GM06990 (cell line): ENCODE measurements at places on chromosomes 4 and X.

GRCh38 chrX:11588097-11588496 lies 77.6 kb downstream of the ARHGAP6 start:
- no peak for DNase-seq

- DNase-seq = no peak
Measured at GRCh38 chr4:154329939-154330338, 161.7 kb downstream of the DCHS2 start.

DNA sequence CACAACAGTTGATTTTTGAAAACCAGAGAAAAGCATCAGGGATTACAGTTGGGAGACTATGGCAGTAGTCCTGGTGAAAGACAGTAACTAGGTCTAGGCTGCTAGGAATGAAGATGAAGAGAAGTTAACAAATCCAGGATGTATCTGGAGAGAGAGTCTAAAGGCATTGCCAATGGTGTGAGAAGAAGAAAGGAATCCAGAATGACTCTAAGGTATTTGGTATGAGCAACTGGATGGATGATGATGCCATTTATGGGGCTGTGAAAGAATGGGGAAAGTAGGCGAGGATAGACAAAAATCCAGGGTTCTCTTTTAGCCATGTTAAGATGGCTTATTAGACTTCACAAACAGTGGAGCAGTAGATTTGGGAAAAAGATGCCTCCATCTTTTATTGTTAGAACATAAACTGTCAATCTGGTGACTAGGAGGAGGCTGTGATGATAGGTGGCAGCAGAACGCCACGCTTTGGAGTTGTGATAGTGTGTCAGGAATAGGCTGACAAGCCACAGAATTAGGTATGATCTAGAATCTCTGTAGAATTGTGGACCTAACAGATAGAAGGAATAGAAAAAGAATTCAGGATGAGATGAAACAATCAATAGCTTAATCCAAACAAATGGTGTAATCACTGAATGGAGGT lies 27.3 kb upstream of the JADE1 start:
- no peak for DNase-seq

DNA sequence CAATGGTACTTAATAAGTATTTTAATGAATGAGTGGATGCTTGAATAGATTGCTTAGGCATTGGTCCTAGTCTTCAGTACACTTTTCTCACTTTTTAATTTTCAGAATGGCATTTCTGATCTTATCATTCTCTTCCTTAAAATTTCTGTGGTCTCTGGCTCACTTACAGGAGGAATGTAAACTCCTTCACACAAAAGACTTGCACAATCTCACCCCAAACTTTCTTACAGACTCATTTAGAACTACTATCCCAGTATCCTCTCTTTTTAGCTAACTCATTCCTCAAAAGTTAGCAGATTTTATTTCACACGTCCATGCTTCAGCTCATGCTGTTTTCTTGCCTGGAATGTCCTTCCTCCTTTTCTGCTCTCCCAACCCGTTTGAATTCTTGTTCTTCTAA lies 350.1 kb downstream of the GRXCR1 start:
- no peak for DNase-seq

DNA sequence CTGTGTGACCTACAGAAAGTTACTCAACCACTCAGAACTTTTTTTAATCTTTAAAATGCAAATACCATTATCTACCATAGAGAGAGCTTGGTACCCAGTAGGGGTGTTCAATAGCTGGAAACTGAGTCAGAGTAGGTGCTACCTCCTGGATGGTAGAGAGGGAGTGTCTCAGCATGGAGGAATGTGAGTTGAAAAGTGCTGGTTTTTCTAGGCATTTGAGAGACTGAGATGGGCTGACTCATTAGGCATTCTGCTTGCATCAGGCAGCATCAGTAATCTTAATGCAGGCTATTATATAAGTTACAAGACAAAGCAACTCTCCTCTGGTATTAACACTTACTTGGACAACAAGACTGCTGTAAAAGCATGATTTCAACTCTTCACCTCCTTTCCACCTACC lies 70.9 kb upstream of the ARHGEF9 start:
- no peak for DNase-seq

GRCh38 chr4:157204634-157205244 lies 15.8 kb upstream of the GRIA2 start:
- no peak for DNase-seq

DNA sequence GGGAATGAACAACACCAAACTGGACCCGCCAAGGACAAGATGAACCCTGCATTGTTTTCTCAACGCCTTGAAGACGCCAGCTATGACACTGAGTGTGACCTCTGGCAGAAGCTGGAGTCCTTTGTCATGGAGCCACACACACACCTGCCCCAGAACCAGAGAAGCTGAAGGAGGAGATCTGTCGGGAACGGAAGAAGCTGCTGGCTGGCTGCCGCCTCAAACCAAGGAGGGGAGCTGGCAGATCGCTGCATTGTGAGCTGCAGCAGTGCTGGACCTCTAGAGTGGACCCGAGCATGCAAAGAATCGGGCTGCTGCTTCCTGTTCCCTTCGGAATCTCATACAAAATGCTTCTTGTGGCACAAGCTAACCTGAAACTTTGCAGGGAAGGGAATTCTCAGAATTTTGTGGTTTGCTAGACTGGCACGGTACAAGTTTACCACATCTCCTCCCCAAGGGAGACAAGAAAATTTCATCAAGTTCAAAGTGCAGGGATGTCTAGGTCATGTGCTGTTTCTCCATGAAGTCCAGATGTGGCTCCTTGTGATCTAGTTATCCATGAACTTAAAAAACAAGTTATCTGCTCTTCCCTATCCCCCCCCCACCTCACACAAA lies 23.4 kb upstream of the GLRB start:
- no peak for DNase-seq

DNA sequence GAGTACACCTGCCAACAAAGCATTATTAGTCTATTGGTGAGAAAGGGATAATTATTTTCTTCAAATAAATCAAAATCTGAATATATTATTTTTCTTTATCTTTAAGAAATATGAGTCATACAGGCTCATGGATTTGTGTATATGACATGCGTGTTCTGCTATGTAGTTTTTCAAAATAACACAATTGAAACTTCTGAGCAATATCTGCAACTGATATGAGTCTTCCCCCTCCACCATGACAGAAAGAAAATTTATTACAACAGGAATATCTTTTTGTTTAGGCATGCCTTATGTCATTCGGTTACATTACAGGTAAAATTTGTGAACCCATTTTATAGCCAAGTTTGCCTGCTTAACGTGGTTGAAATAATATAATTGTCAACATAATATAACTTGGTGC lies 32.0 kb downstream of the TMPRSS11A start:
- DNase-seq = no peak
